ENCODE measurements at places on chromosomes 7 and 10.

DNA sequence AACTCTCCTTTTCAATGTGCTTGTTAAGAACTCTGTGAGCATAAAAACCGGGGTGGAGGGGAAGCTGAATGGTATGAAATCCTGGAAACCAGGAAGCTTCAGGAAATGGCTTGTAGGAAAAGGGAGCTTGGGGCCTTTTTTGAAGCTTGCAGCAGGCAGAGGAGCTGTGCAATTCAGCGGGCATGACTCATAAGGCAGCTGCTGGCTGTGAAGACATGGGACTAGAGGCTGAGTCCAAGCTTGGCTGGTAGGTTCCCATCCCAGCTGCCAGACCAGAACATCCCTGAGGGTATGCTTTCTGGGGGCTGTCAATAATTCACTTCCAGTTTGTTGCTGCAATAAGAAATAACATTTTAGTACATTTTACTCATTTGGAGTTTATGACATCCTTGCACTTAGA is 36.8 kb upstream of the CDC14C start:
- no peak for DNase-seq

DNA sequence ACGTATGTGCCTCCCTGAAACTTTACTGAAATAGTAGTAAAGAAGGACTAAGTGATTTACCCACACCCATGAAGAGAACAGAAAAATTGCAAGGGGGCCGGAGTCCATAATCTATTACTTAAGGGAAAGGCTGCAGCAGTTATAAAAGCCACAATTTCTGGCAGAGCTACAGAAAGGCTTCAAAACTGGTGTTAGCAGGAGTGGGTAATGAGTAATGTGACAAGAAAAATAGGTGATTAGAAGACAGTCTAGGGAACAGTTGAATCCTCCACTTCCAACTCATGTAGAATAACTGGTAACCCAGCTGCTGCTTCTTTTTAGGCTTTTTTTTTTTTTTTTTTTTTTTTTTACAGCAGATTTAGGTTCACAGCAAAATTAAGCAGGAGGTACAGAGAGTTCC is 413.3 kb downstream of the SFMBT2 start:
- no peak for DNase-seq

- DNase-seq, result peak; percentile 61
These were observed 13.6 kb downstream of the SVIL start for GRCh38 chr10:29621161-29621560.

GRCh38 chr7:48411619-48412018 is 240.4 kb downstream of the ABCA13 start:
- no peak for DNase-seq

GRCh38 chr7:40310258-40310657 is 175.5 kb downstream of the SUGCT start:
- peak; percentile 42 for DNase-seq

- DNase-seq, result no peak
These were observed 760.0 kb upstream of the SORCS1 start for GRCh38 chr10:107924458-107924857.

DNA sequence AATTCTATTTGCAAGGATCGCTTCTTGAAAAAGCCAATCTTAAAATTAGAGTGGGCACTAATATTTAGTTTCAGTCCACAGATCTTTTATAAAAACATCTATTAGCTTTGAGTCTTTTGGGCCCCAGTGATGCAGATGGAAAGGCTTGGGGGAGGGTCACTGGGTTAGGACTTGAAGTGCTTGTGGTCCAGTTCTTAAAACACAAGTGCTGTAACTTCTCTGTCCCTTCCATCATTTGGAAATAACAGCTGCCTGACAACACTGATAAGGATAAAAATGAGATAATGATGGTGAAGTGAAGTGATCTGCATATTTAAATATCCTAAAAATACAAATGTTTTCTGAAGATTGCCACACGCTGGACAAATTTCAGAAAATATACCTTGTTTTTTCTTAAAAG is 37.1 kb upstream of the ZRANB1 start:
- DNase-seq, result no peak

- no peak for DNase-seq
These were observed 31.2 kb downstream of the MYL10 start for GRCh38 chr7:101597941-101598340.

GRCh38 chr7:97771576-97771975 is 39.7 kb downstream of the TAC1 start:
- no peak for DNase-seq

GRCh38 chr10:114022766-114023597 is 20.7 kb upstream of the ADRB1 start:
- DNase-seq, result peak; percentile 78

DNA sequence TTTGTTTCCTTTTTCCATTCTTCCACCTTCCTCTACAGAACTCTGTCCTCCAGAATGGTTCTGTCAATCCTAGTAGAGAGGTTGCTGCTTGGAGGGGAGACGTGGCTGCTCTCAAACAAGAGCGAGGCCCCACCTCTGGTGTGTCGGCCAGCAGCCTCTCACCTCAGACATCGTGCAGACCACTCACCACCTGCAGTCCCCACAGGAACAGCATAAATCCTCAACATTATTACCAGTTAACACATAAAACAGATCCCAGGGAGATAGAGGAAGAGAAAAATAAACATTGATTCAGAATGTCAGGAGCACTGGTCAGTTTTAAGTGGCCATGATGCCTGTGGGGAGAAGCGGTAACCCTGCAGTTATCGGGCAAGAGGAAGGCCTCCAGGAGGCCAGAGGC is 485.9 kb upstream of the DPP6 start:
- DNase-seq, result no peak

DNA sequence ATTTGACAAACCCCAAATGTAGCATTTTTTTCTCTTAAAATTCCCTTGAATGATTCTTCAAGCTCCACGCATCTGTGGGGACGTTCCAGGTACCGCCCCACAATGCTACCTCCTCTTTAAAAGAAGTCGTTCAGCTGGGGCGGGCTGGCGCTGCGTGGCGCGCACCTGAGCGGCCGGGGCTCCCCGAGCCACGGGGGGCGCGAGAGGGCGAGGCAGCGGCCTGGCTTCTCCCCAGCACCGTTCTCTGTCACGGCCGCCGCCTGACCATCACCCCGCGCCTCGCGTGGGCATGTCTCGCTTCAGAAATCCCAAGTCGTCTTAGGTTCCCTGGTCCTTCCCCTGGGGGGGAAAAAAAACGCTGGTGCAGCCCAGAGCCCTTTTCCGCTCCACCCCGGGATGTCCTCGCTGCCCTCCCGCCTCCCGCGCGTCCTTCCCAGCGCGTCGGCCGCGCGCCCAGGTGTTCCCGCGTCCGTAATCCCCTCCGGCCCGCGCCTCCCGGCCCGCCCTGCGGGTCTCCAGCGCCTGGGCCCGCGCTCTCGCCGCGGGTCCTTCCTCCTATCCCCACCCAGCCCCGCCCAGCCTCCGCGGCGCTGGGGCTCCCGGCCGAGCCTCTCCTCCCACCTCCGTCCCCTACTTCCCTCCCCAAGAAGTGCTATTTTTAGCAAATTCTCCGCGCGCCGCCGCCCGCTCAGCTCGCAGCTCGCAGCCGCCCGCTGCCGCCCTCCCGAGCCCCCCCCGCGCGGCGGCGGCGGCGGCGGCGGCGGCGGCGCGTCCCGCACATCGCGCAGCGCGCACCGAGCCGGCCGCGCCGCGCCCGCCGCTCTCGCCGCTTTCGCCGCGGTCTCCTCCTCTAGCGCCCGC is 58.7 kb upstream of the PRPS1L1 start:
- peak; percentile 14 for DNase-seq

DNA sequence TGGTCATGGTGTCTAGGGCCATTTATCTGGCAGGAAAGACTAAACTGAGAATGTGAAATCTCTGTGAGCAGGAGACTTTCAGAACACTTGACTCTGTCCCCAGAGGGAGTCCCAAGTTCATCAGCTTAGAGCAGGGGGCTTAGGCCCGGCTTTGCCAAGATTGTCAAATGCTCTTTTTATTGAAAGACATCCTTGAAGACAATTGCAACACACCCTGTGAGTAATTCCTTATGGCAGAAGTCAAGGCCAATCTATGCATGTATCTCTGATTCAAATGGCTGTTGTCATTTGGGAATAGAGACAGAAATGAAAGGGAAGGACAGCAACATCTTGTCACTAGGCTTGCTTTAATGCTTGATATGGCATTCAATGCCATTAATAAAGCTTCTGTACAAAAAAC is 33.7 kb downstream of the BAMBI start:
- no peak for DNase-seq

DNA sequence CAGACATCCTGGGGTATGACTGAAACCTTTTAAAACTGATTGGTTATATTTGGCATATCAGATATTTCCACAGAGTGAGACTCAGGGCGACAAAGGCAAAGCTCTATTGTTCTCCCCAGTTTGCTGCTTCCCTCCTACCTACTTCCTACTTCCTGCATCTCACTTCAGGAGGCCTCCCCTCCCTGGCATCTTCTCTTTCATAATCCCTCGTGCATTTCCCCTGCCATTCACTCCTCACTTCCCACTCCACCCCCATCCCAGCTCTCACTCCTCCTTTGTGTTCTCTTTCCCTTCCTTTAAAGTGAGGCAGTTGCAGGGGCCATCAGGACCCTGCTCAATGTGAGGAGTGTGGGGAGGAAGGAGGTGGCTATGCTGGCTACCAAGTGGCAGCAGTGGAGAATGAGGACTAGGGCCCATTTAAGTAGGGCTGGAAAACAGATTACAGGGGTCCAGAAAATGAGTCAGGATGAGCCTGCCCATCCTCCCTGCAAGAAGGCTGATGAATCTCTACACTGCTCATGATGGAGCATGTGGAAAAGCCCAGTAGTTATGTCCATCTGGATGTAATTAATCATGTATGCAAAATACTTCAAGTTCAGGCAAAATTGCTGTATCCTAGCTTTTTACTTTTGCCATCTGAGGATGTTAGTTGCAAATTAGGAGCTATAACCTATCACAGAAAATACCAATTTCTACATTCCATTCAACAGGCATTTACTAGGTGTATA is 311.8 kb upstream of the IMMP2L start:
- peak; percentile 72 for DNase-seq

- no peak for DNase-seq
These were observed 162.2 kb upstream of the CHST15 start for GRCh38 chr10:124255556-124255955.

- DNase-seq, result no peak
These were observed 115.4 kb downstream of the ARID5B start for GRCh38 chr10:62016623-62017490.

GRCh38 chr7:105009667-105010503 is 4.1 kb upstream of the KMT2E start:
- DNase-seq, result no peak

DNA sequence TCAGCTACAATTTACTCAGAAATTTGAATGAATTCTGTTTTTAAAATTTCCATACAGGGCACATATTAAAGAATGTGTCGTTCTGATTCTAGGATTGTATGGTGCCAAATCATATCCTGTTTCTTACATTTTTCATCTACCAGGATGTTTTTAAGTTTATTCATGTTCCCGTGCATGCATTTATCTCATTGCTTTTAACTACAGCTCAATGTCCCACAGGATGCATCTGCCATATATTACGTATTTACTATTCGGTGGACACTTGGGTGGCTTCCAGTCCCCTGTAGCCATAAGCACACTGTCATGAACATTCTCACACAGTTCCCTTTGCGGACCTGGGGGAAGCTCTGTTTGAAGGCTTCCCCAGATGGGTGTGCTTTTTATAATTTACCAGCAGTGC is 122.3 kb downstream of the CCDC71L start:
- no peak for DNase-seq

GRCh38 chr10:113084031-113084430 is 134.0 kb downstream of the TCF7L2 start:
- DNase-seq, result peak; percentile 48

DNA sequence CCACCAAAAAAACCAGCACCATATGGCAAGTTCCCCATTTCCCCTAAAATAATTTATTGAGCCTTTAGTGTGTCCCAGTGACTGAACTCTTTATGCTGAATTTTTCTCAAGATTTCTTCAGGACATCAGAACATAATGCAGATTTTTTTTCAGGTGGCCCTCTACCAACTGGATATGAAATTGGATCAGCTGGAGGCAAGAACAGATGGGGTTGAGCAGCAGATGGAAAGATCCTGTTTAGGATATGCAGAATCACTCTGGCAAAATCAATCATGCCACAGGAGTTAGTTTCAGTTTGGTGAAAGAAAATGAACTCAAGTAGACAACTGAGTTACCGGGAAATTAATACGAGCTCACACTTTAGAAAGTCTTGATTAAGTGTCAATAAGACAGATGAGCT is 761.5 kb upstream of the C7orf33 start:
- DNase-seq, result no peak

- DNase-seq, result no peak
These were observed 18.5 kb upstream of the AGR3 start for GRCh38 chr7:16900209-16900768.

DNA sequence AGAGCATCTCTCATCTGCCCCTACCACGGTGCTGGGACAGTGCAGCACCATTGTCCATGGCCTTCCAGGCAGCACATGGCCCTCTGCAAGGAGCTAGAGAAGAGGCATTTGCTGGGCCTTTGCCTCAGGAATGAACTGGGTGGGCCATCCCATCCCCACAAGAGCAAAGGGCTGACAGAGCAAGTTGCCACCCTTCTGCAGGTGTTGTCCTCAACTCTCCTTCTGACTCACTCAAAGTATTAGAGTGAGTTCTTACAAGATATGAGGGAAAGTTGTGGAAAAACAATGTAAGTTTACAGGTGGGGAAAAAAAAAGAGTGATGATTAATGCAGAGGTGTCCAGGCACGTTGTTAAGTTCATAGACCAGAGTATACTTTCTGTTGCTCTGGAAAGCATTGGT is 261.2 kb downstream of the SKIDA1 start:
- no peak for DNase-seq

- DNase-seq, result no peak
These were observed 41.9 kb downstream of the PRSS2 start for GRCh38 chr7:142812437-142813215.

DNA sequence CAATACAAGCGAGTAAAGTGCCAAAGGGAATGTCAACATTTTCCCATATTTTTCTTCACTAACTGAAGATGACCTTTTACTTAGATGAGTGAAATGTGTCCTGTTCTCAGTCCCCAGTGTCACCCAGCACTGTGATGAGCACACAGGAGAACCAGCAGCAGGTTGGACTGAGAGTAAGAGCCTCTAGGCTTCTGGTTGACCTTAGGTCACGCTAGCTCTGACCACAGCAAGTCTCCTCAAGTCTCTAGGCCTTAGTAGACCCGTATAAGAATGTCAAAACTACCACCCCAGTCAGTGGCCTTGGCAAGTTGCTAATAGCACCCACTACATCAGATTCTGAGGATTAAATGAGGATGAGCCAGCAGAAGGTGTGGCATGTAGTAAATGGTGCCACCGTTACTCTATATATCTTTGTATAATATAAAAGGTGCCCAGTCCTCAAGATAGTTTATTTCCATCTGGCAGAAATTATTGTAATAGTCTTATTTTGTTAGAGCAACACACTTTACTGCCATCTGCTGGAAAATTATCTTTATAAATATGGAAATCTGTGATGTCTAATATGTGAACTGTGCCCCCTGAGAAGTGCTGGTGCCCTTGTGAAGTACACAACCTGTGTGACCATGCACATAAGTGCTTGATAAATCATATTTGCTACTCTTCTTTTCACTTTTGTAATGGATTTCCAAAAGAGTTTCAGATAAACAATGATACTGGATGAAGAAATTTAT is 75.7 kb downstream of the SPAG6 start:
- no peak for DNase-seq

DNA sequence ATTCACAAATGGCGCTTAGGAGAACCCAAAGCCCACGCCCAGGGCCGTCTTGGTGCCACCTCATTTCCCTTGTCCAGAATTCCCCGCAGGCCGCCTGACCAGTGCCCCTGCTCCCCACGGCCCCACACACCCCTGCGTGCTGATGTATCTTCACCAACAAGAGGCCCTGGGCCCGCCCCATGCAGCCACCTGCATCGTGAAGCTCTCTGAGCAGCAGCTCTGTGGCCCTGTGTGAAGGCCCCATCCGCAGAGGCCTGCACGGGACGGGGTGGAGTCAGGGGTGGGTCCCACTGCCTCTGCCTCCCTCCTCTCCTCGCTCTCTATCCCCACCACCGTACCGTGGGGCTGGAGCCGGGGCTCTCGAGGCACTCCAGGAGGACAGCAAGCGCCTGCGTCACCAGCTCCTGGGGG is 14.7 kb downstream of the BRAT1 start:
- no peak for DNase-seq

Measured in fibroblast of skin of abdomen (primary cell).